Progenitor cell of endocrine pancreas (in vitro differentiated cells): ENCODE measurements at places on chromosomes 3 and 15. TPM values are rescaled to one million over a fixed set of nuclear protein-coding genes. Genes with fewer than 3 reads are reported as not detected.

Gene PLSCR4
- total RNA-seq: 9.2 and 10.2 TPM in 2 replicates

Gene MAPKBP1
- total RNA-seq: 28.9 TPM in 2 replicates

Gene METTL6
- 28.0 and 28.2 TPM in 2 replicates for total RNA-seq

Gene FBLN2
- total RNA-seq: 5.8 and 14.1 TPM in 2 replicates

Gene GYG1
- 26.0 and 27.3 TPM in 2 replicates for total RNA-seq

Gene DISP2
- 1.0 and 3.2 TPM in 2 replicates for total RNA-seq

Gene CACNA2D2
- total RNA-seq: 5.5 and 6.9 TPM in 2 replicates

Gene STRIT1
- not detected in 2 replicates for total RNA-seq

Gene TGM5
- total RNA-seq: not detected in 2 replicates

Gene FGF7
- total RNA-seq: 0.24 TPM in 1 of 2 replicates, not detected in the other

GRCh38 chr3:21508246-21508645 is 242.8 kb downstream of the ZNF385D start:
- no peak for DNase-seq

DNA sequence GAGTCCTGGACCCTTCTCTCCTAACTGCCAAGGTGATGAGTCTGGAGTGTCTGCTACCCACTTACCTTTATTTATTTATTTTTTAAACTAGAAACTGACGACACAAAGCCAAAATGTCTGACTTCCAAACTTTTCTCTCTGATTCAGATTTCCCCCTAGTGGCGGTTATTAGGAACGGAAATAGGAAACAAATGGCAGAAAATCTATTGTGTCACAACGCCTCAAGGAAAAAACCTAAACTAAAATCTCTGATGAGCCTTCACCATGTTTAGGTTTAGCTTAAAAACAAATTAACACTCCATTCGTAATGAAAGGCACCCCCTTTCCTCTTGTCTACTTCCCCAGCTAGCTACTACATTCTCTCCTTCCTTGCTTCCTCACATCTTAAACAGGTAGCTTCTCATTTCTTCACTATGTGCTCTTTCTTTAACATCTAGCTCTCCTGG is 94.0 kb upstream of the MEX3B start:
- DNase-seq: no peak

DNA sequence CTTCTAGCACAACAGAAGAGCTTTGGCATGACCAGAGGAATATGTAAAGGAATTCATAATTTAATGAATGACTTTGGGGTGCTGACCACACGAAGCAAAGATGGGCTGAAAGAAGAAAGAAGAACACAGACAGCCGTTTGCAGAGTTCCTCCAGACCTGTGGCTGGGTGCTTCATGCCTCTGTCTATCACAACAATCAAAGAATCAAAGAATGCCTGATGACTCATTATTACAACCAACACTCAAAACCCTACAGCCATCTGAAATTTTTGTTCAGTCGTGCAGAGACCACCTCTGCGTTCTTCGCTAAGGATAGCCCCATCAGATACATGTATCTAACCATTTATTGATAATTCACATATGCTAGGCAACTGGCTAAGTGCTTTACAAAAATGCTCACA is 129.0 kb upstream of the PRICKLE2 start:
- DNase-seq: no peak

DNA sequence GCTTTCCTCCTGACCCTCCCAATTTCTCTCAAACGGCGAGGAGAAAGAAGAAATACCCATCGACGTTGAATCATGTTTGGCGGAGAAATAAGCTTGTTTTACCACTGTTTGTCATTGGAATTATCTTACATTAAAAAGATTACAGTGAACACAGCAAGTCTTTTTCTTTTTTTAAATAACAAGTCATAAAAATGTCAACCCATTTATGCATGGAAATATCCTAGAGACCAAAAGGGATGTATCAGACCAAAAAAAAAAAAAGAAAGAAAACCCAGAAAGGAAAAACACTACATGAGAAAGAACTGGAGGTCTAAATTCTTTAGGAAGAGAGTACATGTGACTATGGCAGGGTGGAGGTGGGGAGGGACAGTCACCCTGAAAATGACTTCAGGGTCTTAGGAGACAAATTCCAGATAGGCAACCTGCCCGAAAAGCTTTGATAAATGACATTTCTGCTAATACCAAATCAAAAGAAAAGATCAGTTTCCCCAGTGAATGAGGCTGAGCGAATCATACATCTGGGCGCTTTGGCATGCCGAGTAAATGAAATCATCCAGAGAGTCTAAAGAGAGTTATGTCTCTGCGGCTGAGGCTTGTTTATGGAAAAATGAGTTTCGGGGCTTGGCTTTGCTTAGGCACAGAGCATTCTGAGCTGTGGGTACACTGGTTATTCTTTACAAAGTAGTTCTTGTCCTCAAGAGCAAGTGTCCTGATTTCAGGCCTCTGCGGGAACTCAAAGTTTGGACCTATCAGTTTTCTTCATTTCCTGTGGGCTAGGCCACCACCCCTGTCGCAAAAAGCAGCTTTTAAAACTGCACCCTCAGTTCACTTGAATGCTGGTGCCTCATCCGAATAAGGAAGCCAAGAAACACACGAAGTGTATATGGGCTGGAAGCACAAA is 110.1 kb upstream of the TGFBR2 start:
- DNase-seq: no peak

DNA sequence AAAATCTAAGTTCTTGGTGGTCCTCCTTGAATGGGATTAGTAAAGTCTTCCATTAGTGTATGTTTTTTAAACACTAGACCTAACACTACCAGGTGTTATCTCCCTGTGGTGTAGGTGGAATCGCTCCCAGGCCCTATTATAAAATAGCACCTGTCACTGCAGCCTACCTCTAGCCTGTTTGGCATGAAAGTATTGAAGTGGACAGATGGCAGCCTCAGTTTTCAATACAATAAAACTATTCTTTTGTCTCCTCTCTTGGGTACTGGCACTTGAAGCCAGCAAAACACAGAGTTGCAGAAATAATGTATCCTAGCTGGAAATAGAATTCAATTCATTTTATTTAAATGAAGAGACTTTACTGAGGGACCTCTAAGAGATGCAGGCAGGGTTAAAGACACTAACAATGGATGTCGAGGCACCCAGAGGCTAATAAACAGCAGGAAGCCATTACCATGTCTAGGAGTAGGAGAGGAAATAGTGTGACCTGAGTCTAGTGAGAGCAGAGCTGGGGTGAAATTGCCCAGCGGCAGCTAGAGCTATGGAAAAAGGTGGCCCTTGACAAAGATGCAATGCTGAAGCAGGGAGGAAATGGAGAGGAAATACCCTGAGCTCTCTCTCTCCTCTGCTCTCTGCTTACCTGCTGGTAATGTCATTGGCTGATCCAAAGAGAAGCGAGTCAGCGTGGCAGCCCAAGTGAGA is 49.1 kb upstream of the TMEM158 start:
- no peak for DNase-seq

DNA sequence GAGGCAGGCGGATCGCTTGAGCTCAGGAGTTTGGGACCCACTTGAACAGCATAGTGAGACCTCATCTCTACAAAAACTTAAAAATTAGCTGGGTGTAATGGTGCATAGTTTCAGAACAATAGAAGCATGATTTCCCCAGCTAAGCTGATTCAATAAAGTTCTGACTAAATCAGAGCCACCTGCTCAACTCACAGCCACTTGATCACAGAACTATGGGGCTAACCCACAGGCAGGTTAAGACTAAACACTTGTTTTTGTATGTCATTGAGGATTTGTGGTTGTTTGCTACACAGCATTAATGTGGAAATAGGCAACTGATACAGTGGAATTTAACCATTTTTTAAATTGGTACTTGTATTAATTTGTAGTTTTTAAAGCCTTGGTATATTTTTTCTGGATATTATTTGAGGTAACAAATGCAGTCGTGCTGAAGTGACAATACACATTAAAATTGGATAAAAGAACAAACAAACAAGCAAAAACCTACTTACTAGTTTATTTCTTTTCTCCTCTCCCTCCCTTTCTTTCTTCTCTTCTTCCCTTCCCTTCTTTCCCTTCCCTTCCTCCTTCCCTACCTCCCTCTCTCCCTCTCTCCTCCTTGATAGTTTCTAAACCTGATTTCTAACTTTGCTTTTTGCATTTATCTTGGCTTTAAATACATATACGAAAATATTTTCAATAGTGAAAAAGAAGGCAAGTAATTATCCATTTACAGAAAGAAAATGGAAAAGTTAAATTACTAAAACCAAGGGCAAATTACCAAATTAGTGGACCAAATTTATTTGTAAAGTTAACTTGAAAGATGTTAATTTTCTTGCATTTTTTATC is 32.1 kb downstream of the OXSM start:
- DNase-seq: no peak

- no peak for DNase-seq
Observed at GRCh38 chr3:116930786-116931185, 221.2 kb downstream of the TUSC7 start.

DNA sequence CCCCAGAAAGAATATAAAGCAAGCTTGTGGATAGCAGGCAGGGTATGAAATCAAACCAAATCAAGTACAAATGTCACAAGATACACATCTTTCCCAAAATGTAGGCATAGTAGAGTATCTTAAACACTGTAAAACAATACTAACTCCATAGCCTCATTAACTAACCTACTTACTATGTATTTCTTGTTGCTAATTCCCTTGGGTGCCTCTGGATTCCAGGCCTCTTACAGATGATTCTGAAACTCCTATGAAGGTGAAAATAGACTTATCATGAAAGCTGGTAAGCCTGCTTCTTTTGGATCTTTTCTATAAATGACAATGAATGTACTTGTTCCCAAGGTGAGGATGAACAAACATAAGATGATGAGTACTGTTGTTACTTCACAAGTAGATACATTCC is 93.8 kb downstream of the FRMD5 start:
- no peak for DNase-seq

- no peak for DNase-seq
Observed at GRCh38 chr3:111031538-111031937, 40.1 kb upstream of the NECTIN3 start.

DNA sequence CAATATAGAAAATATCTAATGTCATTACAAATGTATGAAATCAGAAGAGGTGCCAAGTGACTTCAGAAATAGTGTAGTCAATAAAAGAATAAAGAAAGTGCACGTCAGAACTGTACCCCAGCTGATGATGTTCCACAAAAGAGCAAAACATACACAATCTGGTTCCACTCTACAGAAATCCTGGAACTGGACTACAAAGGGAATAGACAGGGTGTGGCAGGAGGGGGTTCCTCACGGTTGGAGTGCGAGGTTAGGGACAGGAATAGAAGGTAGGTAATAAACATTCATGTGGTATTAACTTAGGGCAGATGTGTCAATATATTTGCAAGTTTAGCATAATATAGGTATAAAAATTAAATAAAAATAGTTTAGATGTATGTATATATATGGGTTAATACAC is 103.3 kb upstream of the GOLGA6L6 start:
- DNase-seq: no peak

GRCh38 chr3:138593488-138594149 is 441 bp downstream of the CEP70 start:
- DNase-seq: peak; percentile 21

GRCh38 chr15:39609166-39609916 is 28.5 kb downstream of the THBS1 start:
- no peak for DNase-seq

DNA sequence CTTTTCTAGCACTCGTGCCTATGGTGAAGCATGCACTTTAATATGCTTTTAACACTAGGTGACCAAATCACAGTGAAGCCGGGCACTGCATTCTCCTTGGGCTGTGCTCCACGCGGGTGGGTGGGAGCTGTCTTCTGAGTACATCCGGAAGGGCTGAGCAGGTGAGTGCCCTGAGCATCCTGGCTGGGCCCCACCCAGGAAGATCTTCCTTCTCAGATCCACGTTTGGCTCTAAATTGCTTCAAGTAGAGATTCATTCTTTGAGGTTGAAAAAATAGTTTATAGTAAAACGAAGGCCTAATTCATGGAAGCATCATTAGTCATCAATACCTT is 73.9 kb upstream of the BLM start:
- no peak for DNase-seq

DNA sequence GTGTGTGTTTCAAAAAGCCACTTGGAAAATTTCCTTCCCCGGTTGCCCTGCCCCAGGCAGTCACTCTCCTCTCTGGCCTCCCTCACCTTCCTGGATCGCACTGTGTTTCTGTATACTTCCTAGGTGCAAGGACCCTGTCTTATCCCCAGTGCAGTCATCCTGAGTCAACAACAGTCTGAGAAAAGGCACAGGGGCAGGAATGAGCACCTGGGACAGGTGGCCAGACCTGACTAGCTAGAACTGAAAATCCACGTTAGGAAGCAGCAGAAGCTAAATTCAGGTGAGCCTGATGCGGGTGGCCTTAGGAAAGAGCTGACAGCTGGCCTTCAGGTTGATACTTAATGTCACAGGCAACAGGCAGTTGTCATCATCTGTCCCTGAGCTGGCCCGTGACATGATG is 62.9 kb upstream of the VGLL4 start:
- DNase-seq: no peak

DNA sequence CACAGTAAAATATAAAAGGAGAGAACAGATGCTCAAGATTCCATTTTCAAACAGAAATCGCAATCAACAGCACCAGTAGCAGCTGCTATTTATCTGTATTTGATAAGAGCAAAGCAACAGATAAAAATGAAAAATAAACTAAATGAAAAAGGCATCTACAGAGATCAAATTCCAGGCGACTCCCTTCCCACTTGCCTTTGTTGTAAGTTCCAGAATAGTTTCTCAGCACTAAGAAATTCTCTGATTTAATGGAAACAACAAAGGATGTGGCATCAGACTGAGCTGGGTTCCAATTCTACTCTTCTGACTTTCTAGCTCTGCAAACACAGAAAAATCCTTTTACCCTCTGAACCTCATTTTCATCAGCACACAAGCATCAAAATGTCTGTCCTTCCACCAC is 110.8 kb upstream of the MME start:
- no peak for DNase-seq

DNA sequence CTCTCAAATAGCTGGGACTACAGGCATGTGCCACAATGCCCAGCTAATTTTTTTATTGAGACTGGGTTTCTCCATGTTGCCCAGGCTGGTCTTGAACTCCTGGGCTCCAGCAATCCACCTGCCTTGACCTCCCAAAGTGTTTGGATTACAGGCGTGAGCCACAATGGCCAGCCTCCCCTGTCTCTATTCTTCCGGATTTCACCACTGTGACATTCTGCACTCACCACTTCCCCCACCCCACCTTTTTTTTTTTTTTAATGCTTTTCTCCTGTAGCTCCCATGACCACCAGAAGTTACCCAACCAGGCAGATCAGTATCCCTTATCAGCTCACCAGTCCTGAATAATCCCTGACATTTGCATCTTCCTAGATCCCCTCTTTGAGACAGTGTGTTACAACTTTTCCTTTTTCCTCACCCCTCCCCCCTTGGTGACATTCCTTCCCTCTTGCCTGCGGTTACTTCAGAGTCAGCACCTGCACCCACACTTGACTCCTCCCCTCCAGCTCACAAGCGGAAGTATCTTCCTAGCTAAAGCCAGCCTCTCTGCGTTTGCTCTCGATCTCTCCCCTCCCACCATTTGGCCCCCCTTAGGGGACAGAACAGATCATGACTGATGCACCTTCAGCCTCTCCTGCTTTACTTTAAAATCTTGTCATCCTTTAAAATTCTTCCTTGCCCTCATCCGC is 13.5 kb upstream of the ZNF592 start:
- peak; percentile 25 for DNase-seq

DNA sequence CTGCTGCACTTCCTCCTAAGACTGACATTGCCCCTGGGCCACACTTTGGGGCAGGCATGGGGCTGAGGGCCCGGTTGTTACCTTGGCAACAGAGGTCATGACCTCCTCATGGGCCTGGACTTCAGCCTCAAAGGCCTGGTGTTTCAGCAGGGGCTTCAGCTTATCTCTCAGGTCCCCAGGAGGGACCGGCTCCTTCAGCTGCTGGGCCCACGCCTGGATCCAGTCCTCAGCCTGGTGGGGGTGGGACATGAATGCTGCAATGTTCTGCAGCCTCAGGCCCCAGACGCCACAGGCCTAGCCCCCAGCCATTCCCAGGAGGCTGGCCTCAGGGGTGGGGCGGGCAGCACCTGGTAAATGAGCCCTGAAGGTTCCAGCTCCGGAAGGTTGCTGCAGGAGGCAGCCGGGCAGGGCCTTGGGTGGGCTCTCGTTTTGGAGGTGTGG is 27.6 kb downstream of the SPTBN5 start:
- DNase-seq: no peak
